Cardiac fibroblast (primary cell): ENCODE measurements at places on chromosomes 11 and 22.
A peak's percentile ranks its signal among the peaks of the same experiment; 100 is the strongest.

DNA sequence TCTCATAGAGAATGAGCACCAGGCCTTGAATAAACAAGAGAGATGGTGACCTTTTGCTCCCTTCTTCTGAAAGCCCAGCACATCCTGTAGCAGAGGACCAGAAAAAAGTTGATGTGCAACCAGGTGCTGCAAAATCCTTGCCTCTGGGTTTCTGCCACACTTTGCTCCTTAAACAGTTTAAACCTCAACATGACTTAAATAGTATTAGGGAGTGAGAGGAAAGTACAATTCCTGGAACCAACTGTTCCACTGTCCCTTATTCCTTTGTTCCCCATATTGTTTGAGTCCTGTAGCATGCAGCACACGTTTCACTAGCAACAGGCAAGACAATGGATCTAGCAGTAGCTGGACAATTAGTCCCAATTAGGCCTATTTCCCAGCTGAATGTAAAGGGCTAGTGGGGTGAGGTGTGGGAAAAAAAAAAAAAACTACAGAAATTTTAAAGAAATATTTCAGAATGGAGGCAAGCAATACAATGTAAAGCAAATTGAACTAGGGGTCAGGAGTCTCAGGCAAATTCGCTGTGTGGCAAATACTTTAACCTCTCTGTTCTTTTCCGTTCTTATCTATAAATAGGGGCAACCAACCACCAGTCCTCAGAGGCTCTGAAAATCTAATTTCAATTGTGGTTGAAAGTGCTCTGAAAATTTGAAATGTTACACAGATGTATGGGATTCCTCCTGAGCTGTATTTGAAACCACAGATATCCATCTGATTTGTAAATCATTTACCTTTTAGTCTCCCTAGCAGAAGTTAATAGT, 6.6 kb downstream of the MPPED2 start:
- DNase-seq, result no peak

- DNase-seq, result no peak
Observed at GRCh38 chr11:107851704-107852310, 6.8 kb downstream of the SLC35F2 start.

DNA sequence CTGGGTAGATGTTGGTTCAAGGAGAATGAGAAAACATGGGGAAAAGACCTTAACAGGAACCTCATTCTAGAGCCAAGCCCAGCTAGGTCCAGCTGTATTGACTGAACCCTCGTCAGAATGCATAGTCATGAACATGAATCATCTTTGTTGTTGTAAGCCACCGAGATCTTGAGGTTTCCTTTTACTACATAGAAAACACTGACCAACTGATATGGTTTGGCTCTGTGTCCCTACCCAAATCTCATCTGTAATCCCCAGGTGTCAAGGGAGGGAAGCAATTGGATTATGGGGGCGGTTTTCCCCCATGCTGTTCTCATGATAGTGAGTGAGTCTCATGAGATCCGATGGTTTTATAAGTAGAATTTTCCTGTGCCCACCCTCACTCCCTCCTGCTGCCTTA, 19.4 kb upstream of the PHOX2A start:
- DNase-seq, result peak; percentile 35

DNA sequence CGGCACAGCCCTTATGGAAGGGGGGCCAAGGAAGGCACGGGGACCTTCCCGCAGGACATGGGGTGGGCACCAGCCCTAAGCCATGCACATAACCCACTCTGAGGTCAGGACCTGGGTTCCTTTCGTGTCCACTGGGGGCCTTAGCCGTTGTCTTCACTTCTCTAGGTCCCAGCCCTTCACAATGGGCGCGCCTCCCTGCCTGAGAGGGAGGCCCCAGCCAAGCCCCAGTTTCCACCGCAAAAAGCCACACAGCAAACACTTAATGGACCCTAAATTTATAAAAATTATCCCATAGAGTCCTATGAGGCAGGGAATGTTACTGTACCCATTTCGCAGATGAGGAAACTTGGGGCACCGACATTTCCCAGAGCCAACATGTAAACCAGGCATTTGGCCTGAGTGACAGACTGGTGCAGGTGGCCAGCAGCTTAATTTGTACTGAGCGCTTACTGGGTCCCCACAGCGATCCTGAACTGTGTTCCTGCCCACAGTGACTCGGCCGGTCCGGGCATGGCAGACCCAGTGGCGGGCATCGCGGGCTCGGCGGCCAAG, 1.2 kb downstream of the GAS2L1 start:
- no peak for DNase-seq

DNA sequence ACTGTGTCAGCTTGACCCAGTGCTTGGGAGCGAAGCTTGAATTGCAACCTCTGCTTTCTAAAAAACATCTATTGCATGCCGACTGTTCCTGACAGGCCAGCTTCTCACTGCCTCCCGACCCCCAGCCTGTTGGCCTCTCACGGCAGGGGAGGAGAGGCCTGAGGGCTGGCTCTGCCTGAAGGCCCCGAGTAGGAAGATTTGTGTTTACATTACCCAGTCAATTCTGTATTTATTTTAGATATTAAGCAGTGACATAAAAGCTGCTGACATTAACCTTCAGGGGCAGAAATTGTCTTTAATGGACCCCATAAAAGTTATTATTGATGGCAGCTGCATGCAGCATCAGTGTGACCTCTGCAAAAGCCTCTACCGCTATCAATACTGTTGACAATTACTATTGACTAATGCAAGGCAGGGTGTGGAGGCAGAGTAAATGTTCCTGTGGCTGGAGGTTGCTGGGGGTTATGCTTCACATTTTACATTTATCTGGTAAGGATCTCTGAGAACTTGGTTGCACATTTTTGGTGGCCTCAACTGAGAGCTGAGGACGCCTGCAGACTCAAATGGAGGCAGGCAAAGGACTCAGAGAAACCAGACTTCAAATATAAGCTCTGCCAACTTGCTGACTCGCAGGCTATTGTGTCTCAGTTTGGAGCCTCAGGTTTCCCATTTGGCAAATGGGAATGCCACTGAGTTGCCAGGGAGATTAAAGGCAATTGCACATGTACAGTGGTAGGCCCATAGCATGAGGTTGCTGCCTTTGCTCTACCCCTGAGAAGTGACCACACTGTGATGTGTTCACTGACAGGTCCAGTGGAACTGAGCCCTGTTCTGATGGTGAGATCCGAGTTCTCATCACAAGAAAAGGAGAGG, 380.5 kb downstream of the TENM4 start:
- peak; percentile 8 for DNase-seq

DNA sequence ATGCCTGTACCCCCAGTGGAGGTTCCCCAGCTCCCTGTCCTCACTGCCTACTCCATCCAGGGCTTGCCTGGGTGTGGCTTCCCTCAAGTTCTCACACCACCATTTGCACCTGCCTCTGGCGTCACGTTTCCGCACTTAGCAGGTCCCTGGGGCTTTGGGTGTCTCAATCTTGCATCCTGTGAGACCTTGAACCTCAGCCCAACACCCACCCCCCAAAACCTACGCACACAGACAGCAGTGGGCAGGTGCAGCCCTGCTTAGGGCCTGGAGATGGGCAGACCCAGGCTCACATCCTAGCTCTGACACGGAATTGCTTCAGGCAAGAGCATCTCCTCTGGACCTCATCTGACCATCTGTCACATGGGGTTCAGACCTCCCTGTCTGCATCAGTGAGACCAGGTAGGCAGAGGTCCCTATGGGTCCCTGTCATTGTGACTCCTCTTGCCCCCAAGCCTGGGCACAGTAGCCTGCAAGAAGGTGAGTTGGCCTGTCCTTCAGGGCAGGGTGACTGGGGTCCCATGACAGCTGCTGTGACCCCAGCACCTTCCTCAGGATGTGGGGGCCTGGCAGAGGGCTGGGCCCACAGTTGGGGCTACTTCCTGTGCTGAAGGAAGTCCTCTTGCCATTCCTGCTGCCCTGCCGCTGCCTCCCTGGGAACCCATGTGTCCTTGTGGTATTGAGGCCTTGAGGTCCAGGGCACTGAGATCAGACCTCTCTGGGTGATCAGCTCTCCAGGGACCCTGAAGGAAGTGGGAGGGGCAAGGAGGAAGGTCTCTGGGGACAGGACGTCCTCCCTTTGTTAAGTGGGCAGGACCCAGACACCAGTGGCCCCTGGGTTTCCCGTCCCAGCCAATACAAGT, 2.0 kb downstream of the SIPA1 start:
- DNase-seq, result no peak

DNA sequence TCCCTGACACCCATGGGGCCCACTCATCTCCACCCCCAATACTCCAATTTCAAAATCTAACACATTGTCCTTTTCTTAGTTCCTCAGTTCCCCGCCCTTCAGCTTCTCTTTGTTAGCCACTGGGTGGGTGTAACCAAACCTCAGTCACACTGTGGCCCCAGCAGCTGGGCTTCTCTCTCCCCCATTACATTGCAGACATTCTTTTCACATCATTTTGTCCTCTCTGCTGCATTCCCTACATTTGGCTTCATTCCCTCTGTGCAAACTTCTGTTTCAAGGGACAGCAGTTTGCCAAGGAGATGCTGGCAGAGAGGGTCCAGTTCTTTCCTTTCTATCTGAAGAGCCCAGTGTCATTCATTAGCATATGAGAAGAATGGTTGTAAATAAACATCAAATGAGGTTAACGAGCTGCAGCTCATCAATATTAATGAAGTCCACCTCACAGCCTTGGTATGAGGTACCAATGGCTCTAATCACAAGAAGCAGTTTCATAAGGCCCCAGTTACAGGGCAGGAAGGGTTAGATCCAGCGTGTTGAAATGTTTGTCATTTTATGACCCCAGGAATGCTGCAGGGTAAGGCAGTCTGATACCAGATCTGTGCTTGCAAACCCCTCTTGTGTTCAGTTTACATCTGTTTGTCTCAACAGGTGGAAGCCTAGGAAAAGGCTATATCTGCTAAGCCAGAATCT, 72.3 kb downstream of the ARFGAP2 start:
- peak; percentile 52 for DNase-seq

DNA sequence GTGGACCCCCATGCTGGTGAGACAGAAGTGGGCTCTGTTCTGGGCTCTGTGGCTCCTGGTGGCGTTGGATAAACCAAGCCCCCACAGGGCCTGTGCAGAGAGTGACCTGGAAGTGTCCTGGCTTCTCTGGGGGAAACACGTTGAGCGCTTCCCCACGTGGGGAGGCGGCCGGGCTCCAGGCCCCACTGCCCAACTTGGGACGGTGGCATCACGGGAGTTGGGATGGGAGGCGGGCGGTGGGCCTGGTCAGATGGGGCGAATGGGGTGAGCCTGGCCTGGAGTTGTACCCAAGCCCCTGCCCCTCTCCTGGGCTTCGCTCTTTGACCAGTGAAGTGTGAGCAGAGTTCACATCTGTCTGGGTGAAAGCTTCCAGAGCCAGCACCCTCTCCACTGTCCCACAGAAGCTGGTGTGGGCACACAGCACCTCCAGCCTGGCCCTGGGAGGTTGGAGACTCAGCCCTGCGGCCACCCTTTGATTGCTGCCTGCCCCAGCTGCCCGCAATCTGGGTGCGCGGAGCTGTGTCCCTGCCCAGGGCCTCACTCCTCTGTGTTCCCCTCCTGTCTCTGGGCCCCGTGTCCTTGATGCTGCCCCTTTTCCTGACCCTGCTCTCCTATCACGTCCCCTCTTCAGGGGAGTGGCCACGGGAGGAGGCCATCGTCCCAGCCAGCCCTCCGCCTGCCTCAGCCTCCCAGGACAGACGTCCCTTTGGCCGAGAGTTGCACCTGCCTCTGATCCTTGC, 14.2 kb downstream of the BRSK2 start:
- no peak for DNase-seq

GRCh38 chr11:32432565-32432964, 2.8 kb downstream of the WT1 start:
- DNase-seq, result no peak

DNA sequence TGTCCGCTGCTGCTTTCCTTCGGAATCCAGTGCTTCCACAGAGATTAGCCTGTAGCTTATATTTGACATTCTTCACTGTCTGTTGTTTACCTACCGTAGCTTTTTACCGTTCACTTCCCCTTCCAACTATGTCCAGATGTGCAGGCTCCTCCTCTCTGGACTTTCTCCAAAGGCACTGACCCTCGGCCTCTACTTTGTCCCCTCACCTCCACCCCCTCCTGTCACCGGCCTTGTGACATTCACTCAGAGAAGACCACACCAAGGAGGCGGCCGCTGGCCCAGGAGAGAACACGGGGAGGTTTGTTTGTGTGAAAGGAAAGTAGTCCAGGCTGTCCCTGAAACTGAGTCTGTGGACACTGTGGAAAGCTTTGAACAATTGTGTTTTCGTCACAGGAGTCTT, 15.4 kb upstream of the ST14 start:
- no peak for DNase-seq

DNA sequence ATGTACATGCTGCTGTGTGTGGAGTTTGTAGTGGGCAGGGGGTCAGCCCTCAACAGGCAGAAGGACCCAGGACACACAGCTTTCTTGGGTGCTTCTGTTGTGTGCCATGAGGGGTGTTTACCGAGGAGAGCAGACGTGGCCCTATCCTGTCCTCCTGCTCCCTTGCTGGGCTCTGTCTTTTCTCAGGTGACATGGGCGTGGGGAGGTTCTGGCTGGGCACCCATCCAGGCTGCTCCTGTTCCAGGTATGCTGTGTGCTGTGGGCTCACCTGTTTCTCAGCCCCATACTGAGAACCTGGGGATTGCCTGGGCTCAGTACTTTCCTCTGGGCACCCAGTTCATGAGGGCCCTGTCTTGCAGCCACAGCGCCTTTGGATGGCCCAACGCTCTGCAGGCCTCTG, 23.3 kb downstream of the MICALL1 start:
- no peak for DNase-seq
